Activated CD8-positive, alpha-beta memory T cell treated with anti-CD3 and anti-CD28 coated beads, Interleukin-2, amount 50 U/mL, for 4 hours (primary cell): ENCODE measurements at places on chromosomes 12 and 14.

DNA sequence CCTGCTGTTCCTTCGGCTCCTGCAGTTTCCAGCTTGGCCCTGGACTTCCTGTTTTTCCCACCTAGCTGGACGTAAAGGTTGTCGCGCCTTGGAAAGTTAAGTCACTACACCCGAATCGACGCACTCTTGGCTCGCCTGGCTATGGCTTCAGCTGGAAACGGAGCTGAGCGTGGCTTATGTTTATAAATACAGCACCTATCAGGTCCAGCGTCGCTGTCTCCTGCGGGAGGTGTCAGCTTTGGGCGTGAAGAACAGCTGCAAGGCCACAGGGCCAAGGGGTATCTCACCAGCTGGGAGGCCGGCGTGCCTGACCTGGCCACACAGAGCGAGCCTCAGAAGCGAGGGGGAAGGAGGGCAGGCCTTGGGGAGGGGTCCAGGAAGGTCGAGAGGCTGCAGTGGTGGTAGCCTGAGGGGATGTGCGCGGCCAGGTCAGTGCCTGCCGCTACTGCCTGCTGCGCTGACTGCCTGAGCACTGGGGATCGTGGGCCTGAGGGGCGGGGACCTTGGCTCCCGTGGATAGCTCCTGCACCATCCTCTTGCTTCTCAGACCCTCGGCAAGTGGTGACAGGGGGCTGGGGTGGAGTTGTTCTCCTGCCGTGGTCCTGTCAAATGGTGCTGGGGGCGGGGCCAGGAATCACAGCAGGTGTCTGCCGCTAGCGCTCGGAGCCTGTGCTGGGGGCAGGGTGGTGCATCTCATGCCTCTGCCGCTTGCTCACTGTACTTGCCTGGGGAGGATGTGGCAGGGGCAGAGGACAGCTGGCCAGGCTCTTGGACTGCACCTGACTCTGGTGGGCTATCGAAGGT is 12.5 kb downstream of the PACS2 start:
- DNase-seq, result no peak

GRCh38 chr14:87139299-87139698 is 853.7 kb downstream of the GALC start:
- DNase-seq, result no peak

DNA sequence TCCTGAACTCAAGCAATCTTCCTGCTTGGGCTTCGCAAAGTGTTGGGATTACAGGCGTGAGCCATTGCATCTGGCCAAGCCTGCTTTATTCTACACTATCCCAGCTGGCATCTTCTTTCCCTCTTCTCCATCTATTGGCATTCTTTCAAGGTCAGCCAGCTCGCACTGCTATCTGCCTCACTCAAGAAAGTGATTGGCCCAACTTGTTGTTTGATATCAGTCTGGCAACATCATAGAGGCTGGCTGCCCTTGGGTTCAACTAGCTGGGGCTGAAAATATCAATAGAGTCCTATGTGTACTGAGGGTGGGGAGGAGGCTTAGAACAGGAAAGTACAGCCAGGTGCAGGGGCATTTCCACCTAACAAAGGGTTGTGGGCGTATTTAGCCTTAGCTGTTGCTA is 17.1 kb downstream of the GMFB start:
- DNase-seq, result no peak

- peak; percentile 10 for DNase-seq
Measured at GRCh38 chr12:49877066-49877465, 26.6 kb downstream of the FAIM2 start.

GRCh38 chr14:34710006-34710405 is 4.4 kb downstream of the CFL2 start:
- no peak for DNase-seq
